ENCODE measurements at places on chromosomes 2 and 18.

DNA sequence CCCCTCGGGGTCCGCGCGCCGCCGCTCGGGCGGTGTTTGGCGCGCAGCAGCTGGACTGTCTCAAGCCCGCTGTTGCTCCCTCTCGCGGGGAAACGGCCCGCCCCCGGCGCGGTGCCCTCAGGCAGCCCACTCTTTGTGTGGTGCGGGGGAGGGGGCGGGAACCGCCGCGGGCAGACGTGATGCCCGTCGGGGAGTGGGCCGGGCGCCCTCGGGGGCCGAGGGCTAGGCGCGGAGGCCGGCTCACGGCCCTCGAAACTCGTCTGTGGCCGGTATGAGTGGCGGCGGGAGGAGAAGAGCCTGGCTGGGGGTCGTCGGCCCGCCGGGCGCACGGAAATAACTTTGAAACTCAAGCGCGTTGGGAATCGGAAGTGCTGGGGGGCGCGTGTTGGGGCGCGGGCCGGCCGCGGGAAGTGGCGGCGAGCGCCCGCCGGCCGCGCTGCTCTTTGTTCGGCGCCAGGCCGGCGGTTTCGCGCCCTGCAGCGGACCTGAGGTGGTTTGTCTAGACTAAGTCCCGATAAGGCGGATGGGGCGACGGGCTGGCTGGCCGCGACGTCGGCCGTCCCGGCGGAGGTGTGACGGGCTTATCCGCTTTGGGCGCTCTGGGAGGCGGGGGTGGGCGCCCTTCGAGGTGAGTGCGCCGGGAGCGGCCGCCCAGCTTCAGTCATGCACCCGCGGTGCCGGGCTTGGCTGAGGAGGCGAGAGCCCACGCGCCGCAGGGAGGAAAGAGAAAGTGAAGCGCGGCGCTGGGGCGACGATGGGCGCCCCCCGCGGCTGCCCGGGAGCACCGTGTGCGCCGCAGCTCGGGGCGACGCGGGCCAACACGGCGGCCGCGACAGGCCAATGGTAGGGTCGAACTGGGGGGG is 679 bp downstream of the PTMA start:
- DNase-seq, result peak; percentile 61

GRCh38 chr2:230829959-230830358 is 34.8 kb upstream of the ITM2C start:
- no peak for DNase-seq

GRCh38 chr2:223486751-223487150 is 115.4 kb downstream of the SCG2 start:
- no peak for DNase-seq

DNA sequence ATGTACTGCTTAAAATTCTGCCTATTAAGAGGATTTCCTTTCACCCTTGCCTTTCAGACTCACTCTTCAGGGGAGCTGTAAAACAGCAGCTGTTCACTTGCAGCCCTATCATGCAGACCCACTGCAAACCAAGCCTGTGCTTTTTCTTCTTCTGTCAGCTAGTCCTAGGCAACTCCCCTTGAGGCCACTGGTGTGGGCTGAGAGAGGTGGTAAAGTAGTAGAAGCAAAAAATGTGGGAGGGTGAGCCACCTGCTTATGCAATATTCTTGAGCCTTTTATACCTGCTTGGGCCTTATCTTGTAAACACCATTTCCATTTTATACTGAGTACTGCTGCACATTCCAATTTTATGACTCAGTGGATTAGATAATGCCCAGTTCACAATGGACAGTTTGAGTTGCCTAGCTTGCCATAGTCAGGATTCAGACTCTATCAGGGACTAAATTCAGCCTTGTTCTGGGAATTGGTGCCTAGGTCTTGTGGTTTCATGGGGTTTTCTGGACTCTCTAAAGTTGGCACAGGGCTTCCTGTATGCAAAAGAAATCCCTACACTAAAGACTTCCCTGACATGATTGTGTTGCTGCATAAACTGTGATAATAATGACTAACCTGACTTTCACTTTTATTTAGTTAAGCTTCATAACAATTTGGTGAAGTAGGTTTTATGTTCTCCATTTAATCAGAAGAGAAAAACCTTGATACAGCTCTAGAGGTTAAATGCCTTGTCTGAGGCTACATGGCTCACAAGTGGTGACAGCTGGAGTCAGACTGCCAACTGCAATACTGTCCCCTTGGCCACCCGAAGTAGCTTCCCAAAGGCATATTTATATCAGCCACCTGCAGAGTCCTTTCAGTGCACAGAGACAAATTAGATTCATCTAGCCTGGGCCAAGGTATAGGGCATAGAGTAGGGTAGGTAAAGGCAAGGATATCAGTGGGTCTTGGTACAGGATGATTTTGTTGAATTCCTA is 47.4 kb upstream of the KDM3A start:
- no peak for DNase-seq

DNA sequence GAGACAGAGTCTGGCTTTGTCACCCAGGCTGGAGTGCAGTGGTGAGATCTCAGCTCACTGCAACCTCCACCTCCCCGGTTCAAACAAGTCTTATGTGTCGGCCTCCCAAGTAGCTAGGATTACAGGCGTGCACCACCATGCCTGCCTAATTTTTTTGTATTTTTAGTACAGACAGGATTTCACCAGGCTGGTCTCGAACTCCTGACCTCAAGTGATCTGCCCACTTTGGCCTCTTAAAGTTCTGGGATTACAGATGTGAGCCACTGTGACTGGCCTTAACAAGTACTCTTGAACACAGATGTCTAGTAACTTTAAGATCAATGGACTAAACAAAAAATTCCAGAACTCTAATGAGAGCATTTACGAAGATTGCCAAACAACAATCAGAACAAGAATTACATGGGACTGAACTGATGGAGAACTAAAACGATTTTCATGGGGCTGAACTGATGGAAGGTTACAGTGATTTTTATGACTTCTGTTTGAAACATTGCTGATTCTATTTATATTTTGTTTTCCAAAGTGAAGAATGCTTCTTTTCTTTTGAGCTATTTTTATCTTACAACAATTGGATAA is 46.5 kb upstream of the ST3GAL5 start:
- no peak for DNase-seq

- peak; percentile 16 for DNase-seq
These were observed 114.8 kb upstream of the PTPRM start for GRCh38 chr18:7452331-7452730.

- no peak for DNase-seq
These were observed 1723.5 kb upstream of the LRRTM1 start for GRCh38 chr2:82027921-82028615.

GRCh38 chr2:96097951-96098823 is 18.2 kb downstream of the ADRA2B start:
- no peak for DNase-seq

GRCh38 chr2:72916743-72917137 is 579 bp upstream of the EMX1 start:
- no peak for DNase-seq

DNA sequence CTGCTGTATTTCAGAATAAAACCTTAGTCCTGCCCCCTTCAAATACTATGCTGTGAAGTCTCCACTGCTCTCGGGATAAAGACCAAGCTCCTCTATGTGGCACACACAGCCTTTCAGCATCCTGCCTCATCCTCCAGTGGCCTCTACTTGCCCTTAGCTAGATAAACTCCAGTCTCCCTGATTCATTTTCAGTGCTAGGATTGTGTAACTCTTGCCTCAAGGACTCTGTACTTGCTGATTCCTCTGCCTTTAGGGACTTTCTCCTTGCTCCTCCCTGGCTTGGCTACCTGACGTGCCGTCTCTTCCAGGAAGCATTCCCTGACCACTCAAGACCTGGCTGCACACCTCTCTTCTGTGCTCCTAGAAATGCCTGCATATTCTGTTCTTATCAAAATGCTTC is 416.7 kb downstream of the MTX2 start:
- DNase-seq, result no peak

DNA sequence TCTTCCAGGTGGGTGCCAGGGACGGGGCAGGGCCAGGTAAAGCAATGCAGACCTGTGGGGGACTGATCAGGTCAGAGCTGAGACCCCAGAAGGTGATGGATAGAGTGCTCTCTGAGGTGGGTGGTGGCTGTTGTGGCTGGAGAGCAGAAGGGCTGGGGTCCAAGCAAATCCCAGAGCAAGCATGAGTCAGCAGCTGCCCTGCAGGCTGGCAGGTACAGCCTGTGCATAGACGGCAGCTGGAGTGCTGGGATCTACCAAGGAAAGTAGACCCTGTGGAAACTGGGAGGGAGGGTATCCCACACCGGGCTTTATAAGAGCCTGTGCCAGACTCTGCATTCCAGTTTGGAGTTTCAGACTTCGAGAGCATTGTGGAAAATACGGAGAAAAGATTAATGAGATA is 663 bp downstream of the TRIM54 start:
- no peak for DNase-seq

DNA sequence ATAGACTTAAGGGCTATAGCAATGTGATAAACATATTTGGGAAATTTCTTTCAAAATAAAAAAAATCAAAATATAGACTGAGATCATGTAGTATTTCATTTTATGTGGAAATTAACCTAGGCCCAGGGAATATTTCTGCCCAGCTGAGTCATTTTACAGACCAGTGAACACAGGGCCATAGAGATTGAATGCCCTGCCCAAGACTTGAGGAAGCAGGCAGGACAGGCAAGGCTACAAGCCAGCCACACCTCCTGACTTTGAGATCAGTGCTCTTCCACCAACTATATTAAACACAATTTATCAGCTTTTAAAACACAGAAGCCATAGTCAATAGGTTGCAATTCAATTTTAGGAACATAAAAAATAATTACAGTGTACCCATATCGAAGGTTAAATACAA is 12.9 kb downstream of the CCDC148 start:
- no peak for DNase-seq

DNA sequence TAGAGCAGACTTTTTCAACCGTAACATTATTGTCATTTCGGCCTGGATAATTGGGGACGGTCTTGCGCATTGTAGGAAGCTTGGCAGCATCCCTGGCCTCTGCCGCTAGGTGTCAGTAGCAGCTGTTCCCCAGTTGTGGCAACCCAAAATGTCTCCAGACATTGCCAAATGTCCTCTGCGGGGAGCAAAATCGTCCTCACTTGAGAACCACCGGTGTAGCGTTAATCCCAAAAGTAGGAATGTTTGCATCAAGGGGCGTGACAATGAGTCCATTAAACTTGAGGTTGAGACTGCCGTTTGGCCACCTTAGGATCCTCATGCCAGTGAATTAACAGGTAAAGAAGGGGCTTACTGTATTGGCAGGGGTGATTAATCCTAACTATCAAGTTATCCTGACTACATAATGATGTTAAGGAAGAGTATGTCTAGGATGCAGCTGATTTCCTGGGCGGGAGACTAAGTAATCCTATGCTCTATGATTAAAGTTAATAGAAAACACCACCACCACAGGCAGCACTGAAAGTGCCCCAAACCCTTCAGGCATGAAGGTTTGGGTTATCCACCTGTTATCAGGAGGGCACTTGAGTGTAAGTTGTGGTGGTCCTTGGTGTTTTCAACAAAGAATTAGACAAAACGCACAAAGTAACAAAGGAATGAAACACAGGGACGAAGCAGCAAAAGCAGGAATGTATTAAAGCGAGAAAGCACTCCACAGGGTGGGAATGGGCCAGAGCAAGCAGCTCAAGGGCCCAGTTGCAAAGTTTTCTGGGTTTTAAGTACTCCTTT is 4.9 kb upstream of the ZC3H8 start:
- peak; percentile 89 for DNase-seq

DNA sequence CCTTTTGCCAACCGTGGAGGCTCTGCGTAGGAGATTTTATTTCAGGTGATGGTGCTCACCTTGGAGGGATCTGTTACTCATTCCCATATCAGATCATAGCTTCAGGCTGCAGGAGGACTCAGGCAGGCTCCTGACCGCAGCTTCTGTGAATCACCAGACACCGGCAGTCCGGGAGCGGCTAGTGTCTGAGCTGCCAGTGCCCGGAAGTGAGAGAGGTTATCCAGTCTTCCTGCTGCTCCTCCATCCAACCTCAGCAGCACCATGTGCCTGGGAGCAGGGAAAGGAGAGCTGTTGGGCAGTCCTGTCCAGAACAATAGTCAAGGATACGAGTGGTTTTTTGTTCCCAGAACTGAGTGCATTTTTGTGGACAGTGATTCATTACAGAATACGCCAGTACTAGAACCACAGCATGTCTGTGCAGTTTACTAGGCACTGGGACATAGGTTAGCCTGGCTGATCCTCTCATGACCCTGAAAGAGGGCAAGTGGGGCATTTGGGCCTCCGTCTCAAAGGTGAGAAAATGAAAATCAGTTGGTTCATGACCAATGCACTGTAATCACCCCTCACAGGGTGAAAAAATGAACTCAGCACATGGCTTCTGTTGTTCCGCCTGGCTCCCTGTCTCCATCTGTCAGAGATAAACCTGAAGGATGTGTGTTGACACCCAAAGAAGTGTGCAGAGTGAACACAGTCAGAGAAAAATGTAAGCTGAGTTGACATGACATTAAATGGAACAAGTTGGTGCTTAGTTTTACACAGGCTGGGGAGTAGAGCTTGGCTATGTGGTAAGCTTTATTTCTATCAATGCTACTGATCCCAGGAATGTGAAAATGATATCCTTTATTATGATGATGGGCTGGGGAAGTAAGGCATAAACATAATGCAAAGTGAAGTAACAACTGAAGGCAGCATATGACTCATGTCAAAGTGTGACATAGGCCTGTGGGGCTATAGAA is 12.2 kb downstream of the FHOD3 start:
- no peak for DNase-seq

DNA sequence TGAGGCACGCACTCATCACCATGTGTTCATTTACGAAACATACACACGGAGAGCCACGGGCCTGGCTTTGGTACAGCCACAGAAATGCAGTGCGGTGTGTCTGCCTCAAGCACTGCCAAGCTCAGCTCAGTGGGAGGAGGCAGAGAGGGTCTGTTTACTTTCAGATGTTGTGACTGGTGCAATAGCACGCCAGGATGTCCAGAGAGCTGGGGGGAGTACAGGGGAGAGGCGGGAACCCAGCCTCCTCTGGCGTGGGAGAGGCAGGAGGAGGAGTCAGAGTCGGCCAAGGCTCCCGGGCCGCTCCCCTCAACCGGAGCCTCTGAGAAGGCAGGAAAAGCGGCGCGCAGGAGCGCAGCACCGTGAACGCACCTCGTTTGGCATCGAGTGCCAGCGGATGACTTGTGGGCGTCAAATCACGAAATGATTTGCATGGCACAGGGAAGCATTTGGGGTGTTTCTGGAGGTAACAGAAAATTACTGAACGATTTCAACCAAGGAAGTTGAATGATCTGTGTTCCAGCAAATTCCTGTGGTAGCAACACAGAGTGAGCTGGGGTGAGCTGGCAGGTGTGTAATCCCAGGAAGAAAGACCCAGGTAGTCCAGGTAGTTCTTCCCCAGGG is 143.0 kb downstream of the ZNF516 start:
- DNase-seq, result no peak

DNA sequence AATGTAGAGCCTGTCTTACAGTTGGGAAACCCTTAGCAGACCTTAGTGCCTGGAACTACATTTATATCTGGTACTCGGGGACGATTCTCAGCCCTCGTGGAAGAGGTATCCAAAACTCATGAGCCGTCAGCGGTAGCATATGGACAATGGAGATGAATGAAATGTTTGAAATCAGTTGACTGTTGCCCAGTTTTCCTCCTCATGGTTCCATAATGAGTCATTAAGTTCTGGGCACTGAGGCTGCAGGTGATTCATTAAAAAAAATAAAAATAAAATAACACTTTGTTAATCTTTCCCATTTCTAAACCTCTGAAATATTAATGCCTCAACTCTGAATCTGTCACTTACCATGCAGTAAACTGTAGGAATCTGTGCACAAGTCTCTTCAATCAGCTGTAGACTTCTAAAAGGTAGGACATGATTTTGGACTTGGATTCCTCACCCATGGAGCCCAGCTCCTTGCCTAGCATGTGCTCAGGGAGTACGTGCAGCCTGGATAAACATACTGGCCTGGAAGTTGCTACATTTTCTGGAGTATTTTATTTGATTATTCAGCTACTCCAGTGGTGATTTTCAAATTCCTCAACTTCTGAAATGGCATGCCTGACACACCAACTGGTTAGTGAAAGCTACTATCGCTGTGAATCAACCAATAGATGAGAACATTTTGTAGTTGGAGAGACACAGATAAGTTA is 979.2 kb downstream of the CNTNAP5 start:
- DNase-seq, result no peak
